ENCODE measurements at places on chromosomes 13 and 19.

- no peak for DNase-seq
Observed at GRCh38 chr19:52492994-52493470, 34.4 kb upstream of the ZNF808 start.

DNA sequence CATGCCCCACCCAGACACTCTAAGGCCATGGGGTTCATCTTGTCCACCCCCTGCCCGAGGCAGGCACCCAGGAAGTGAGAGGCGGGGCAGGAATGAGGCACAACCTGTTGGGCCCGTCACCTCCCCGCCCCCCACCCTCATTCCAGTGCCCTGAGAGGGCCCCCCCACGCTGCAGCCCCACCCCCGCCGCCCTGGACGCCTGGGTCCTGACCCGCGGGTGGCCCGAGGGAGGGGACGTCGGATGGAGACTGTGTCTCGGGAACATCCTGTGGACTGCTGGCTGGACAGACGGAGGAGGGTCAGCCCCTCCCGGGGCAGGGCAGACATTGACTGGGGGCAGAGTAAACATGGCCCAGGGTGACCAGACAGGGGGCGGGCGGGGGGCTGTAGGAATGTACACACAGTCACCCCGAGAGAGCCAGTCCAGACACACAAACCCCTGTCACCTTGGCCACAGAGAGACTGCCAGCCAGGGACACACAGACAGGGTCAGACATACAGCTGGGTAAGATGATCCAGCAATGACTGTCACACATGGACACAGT lies 7.4 kb upstream of the JUNB start:
- no peak for DNase-seq

- no peak for DNase-seq
Observed at GRCh38 chr19:57841122-57841763, 8.4 kb upstream of the ZNF587 start.

- no peak for DNase-seq
Observed at GRCh38 chr19:40594657-40595091, 6.5 kb upstream of the LTBP4 start.

DNA sequence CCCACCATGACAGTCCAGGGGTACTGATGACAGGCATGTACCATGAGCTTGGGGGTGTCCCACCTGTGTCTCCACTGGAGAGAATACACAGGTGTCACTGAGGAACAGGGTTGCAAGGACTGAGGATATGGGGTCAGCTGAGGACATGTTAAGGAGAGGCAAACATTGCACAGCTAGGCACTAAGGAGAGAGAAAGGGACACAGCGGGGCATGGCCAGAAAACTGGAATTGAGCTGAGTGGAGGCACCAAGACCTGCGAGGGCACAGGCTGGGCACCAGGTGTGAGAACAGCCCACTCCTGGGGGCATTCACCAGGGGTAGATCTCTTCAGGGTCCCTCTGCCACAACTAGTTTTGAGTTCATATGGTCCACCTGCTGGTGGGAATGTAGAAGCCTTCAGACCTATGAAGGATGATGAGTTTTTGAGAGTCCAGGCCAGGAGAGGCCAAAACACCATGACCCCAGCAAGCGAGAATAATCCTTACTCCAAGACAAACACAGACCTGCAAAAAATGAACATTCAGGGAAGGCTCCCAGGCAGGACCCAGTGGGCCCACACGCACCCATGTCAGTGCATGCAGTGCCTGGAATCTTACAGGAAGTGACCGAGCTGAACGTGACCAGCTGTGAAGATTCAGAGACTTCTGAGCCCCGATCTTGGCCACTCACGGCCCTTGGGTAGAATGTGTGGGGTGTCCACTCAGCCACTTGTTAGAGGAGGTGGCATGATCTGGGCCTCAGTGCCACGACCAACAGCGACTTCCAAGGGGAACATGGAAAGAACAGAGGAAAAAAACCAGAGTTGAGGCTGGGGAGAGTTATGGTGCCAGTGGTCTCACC lies 1.4 kb upstream of the ZNF584 start:
- no peak for DNase-seq

DNA sequence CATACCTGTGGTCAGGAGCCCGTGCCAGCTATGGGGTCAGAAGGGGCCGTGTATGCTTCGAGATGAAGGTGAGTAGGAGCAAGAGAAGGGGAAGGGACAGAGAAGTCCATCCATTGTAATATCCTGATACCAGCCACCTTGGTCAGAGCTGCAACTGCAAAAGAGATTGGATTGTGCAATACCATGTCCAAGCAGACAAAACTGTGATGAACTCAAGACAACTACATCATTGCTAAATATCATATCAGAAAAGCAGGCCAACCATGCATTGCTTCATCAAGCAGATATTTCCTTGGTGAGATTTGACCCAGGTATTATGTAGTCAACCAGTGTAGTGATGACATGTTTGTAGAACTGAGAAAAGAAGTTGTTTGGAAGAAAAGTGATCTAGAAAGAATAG lies 12.1 kb downstream of the HNRNPUL1 start:
- DNase-seq = no peak

DNA sequence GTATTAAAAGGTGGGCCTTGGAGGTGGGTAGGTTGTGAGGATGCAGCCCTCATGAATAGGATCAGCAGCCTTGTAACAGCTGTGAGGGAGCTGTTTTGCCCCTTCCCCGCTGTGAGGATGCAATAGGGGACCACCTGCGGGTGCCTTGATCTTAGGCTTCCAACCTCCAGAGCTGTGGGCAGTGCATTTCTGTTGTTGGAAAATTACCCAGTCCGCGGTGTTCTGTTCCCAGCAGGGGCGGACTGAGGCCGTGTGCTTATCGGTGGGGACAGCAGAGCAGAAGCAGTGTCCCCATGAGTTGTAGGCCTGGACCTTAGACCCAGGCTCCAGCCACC lies 54.8 kb upstream of the TEX29 start:
- no peak for DNase-seq

- DNase-seq = no peak
Observed at GRCh38 chr13:44769686-44770085, 193.6 kb upstream of the TSC22D1 start.
